Activated naive CD8-positive, alpha-beta T cell treated with anti-CD3 and anti-CD28 coated beads, Interleukin-2, amount 50 U/mL, for 16 hours (primary cell): ENCODE measurements at places on chromosomes 12 and 14.

DNA sequence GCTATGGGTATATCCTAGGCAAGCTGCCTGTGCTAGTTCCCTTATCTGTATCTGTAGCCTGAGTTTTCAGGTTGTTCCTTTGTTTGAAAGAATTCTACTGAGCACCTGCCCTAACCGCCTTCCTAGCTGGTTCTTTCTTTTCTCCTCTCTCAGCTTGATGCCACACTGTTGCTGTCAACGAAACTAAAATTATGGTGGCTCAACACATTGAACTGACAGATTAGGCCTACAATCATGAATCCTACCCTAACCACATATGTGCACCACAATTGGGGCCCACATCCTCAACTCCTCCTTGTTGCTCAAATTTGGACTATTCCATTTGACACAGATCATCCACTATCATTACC lies 36.2 kb upstream of the RESF1 start:
- no peak for DNase-seq

DNA sequence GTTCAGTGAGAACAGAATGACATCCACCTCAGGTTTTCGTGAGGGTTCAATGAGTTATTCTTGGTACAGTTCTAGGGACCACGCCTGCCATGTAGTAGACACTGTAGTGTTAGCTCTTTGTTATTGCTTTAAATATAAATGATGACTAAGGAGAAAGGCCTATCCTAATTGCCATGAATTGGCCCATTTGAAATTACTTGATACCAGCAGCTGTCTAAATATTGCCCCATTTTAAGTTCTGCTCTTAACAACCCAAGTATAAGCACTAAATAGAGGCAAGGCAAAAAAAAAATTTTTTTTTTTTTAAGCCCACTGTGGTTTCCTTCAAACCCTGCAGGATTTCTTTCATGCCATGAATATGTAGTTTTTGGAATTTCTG lies 84.5 kb downstream of the BORCS5 start:
- no peak for DNase-seq

DNA sequence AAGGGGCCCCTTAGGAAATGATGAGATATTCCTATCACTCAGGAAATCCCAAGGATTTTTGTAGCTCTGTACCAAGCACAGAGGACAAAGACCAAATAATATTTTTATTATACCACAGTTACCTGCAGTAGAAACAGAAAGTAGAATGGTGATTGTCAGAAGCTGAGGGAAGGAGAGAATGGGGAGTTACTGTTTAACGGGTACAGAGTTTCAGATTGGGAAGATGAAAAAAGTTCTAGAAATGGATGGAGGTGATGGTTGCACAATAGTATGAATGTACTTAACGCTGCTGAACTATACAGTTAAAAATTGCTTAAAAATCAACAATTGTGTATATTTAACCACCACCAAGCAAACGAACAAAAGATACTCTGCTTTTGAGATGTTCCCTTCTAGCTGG lies 24.1 kb downstream of the FLVCR2 start:
- no peak for DNase-seq

GRCh38 chr12:88361493-88361892 lies 218.8 kb downstream of the KITLG start:
- no peak for DNase-seq

DNA sequence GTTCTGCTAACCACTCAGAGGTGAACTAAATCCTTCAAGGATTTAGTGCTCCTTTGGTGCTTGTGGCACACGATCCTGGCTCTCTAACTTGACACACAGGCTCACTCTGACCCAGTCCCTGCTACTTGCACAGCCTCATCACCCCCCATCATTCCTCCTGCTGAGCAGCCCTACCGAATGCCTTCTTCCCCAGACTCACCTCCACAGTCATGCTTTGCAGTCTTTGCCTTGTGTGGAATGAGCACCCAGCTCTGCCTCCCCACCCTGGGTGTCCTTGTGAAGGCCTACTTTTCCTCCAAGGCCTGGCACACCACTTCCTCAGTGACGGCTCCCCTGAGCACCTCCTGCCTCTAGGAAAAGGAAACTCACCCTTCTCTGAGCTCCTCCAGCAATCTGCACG lies 7.9 kb upstream of the TINF2 start:
- DNase-seq: no peak
